Activated gamma-delta T cell treated with anti-CD3 and anti-CD28 coated beads, Interleukin-2, amount 50 U/mL, for 16 hours (primary cell): ENCODE measurements at places on chromosomes 11 and 22.

GRCh38 chr11:78647986-78648875, 73.6 kb upstream of the NARS2 start:
- no peak for DNase-seq

GRCh38 chr11:118114266-118114665, 27.5 kb upstream of the SMIM35 start:
- no peak for DNase-seq

GRCh38 chr11:44702889-44703288, 23.9 kb upstream of the TSPAN18 start:
- DNase-seq = no peak

- DNase-seq = no peak
Measured at GRCh38 chr11:10486161-10486840, 31.2 kb downstream of the AMPD3 start.

- no peak for DNase-seq
Measured at GRCh38 chr22:30460147-30460546, 11.7 kb downstream of the SEC14L3 start.

- DNase-seq = no peak
Measured at GRCh38 chr11:124329787-124330478, 9.9 kb upstream of the OR8D2 start.

GRCh38 chr22:37968452-37969251, 15.2 kb downstream of the POLR2F start:
- no peak for DNase-seq

DNA sequence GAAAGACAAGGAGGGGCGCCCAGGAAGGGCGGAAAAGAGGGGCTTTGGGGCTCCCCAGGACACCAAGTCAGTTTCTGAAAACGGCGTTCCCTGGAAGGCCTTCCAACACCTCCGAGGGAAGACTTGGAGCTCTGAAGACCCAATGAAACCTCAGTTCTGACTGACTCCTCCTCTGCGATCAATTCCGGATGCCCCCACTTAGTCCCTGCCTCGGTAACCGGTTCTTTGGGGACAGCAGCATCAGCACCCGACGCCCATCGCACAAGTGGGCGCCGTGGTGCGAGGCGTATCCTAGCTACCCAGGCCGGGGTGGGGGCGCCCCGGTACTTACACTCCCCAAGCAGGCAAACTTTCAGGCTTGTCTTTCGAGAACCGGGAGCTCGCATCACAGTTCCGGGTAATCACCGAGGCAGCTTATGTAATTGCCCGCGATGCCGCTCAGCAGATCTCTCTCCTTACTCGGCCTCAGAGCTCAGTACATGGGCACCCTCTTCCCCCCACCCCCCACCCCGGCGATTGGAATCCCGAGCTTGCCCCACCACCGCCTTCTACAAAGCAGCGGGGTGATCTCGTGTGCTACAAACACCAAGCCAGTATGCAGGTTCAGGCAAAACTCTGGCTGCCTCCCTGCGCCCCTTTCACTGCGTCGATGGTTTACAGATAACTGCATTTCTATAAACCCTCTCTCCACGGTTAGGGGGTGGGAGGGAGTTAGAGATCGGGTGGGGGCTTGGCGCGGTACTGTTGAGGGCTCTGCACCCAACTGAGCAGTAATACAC, 2.0 kb downstream of the TENM4 start:
- DNase-seq = no peak

GRCh38 chr11:36394926-36395325, 98.8 kb downstream of the PRR5L start:
- DNase-seq = no peak
